Panc1 (cell line): ENCODE measurements at places on chromosomes 11 and 22. TPM values are rescaled to one million over a fixed set of nuclear protein-coding genes. Genes with fewer than 3 reads are reported as not detected.

OR8D2 gene
- total RNA-seq = not detected

C11orf24 gene
- 53.1 TPM for total RNA-seq

TTLL1 gene
- total RNA-seq = 4.6 TPM

SYT12 gene
- 0.62 TPM for total RNA-seq

NEU3 gene
- total RNA-seq = 29.0 TPM

MS4A6E gene
- total RNA-seq = not detected

RCOR2 gene
- 10.2 TPM for total RNA-seq

CDC42EP2 gene
- total RNA-seq = 8.1 TPM

ARHGAP20 gene
- 0.05 TPM for total RNA-seq

UBQLNL gene
- 0.72 TPM for total RNA-seq

TUBGCP6 gene
- total RNA-seq = 31.3 TPM

DNA sequence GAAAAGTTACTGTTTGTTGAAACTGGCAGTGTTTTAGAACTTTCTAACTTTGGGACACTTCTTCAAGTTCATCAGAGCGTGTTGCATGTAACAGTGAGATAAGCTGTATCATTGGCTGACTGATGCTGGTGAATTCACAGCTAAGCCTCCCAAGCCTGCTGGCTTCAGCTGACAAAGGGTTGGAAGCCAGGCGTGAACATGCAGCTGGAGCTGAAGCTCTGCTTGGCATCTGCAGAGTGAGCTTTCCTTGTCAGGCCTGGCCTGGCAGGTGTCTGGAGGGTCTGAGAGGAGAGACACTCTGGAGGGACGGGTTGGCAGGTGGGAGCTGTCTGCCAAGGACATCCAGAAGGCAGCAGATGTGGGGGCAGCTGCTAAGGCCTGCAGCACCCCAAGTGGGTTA is 1.5 kb downstream of the AMPD3 start:
- DNase-seq = no peak

- DNase-seq = no peak
Observed at GRCh38 chr22:50460938-50461337, 13.9 kb downstream of the SBF1 start.

- no peak for DNase-seq
Observed at GRCh38 chr11:72634016-72634415, 40.2 kb downstream of the PDE2A start.

DNA sequence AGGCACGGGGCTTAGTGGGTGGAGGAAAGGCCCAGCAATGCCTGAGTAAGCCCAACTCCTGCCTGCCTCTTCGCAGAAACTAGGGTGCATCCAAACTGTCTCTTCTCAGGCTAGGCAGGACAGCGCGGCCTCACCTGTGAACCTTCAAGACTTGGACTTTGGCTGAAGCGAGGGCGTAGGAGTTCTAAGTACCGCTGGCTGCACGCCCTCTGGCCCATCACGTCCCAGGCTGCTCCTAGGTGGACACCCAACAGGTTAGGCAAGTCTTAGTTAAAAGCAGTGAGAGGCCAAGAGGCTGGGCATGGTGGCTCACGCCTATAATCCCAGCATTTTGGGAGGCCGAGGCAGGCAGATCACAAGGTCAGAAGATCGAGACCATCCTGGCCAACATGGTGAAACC is 1.8 kb upstream of the DDB2 start:
- DNase-seq = no peak

GRCh38 chr11:26204839-26205238 is 127.1 kb upstream of the ANO3 start:
- DNase-seq = no peak

DNA sequence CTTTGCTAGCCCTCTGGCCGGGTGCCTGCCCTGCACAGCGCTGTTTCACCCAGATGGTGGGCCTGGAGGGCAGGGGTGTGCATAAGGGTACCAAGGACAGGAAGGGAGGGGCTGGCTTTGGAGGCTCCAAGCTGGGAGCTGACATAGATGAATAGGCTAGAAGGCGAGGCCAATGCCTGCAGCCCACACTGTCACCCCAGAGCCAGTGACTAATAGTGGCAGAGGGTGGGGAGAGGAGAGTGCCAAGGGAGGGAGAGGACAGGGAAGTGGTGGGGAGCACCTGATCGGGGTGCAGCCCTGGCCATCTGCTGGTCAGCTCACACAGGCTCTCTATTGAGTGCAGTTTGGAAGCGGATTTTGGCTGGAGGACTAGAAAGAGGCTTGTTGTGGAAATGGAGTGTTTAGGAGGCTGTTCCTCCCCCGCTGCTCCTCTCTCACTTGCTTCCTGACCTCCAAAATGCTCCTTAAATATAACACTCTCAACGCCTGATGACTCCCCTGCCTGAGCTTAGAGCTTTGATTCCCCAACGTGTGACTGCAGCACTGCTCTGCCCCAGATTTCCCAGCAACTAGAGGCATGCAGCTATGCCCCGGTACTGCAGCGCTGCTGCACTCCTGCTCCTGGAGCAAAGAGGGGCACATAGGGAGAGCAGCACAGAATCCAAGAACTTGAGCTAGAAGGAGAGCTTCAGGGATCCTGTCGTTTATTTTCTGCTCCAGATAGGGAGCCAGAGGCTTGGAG is 89.2 kb downstream of the GRAMD1B start:
- DNase-seq = no peak

DNA sequence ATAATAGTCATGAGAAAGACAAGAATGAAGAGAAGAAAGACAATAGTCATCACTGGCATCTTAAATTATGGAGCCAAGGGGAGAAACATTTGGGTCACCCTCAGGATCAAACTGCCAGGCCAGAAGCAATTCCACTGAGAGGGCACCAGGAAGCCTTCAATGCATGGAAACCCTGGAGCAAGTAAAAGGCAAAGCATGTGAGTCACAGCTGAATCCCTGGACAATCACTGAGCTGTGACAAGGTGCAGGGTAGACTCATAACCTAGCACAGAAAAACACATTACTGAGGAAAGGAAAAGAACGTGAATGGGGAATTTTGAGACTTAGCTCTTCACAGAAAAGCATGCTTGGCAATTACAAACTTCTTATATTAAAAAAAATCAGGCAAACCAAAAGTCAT is 1.6 kb downstream of the KCNJ1 start:
- no peak for DNase-seq

- no peak for DNase-seq
Observed at GRCh38 chr11:96748639-96749370, 359.0 kb downstream of the JRKL start.

GRCh38 chr11:47443028-47443700 is 5.8 kb downstream of the RAPSN start:
- DNase-seq = no peak

- no peak for DNase-seq
Observed at GRCh38 chr11:30586251-30587144, at the start of gene MPPED2. Gene MPPED2 (minus strand): TSS chr11:30586353. CDS start chr11:30580373, 5,980 bp downstream.

GRCh38 chr22:38869663-38870062 is 2.4 kb downstream of the CBX6 start:
- DNase-seq = no peak

DNA sequence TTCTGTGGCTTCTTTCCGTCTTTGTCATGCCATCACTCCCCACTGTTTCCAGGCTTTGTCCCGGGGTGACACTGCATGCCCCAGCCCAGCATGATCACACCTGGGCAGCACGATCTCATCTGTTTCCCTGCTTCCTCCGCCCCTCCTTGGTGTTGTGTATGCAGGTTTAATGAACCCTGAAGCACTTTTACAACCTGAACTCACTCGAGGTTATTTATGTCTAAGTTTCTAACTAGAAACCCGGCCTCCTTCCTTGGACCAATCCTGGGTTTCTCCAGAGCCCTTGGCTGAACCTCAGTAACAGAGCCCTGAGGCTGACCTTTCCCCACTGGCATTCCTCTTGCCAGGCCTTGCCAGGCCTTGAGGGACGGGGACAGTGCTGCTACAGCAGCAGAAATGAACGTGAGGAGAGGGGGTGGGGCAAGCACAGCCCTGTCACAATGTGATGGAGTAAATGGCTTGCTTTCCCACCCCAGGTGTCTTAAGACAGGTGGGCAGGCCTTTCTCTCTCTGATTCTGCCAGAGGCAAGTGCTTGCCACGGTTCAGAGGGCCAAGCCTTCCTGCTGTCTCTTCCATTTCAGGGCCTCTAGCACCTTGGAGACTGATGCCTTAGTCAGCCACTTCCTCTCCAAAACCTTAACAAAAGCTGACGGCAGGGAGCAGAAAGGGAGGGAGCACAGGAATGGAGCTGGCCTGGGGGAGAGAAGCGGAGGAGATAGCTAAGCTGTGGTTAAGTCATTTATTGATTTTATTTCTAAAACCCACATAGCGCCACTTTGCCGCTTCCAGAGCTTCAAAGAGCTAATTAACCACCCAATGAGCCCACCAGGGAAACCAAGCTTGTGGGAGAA is 3.1 kb upstream of the PYGM start:
- DNase-seq = no peak

DNA sequence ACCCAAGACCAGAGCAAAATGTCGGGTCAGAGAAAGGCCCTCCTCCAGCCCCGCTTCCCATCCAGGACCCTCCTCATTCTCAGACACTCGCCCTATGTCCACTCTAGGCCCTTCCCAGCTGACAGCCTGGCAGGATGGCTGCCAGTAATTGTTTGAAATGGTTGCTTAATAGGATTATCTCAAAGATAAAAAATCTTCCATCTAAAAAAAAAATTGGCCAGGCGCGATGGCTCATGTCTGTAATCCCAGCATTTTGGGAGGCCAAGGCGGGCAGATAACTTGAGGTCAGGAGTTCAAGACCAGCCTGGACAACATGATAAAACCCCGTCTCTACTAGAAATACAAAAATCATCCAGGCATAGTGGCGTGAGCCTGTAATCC is 32.4 kb downstream of the SCGB1A1 start:
- DNase-seq = no peak
